Activated CD8-positive, alpha-beta memory T cell treated with anti-CD3 and anti-CD28 coated beads for 24 hours (primary cell): ENCODE measurements at places on chromosomes 3 and 15.

DNA sequence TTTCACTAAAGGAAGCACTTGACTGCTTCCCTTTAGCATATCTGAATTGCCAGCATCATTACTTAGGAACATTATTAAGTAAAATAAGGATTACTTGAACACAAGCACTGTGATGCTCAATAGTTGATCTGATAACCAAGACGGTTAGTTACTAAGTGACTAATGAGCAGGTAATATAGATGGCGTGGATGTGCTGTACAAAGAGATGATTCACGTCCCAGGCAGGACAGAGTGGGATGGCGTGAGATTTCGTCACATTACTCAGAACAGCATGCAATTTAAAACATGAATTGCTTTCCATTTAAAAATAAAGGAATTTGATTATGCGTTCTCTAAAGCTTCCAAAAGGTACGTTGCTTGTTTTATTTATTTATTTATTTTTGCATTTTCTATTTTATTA, 240.0 kb upstream of the ARHGEF26 start:
- DNase-seq = no peak

- DNase-seq = no peak
Observed at GRCh38 chr3:147914532-147914931, 505.4 kb downstream of the ZIC1 start.

GRCh38 chr3:69299344-69299743, 86.5 kb downstream of the FRMD4B start:
- DNase-seq = no peak

- no peak for DNase-seq
Observed at GRCh38 chr3:4581124-4581424, 87.9 kb downstream of the ITPR1 start.

DNA sequence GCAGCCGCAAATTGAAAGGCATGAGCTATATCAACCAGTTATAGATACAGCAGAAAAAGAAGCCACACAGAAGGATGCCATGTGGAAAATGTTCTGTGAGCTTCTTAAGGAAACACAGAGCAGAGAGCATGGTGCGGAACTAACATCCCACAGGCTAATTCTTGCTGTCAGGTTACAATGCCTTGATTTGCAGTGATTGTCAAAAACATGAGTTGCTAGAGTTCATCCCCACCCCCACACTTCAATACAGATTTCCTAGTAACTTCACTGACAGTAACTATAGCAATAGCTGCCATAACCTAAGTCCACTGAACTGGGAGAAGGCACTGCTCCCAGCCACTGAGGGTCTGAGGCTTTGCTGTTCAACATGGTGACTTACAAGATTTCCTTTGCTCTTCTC, 821.6 kb downstream of the SQOR start:
- no peak for DNase-seq
